Mesenchymal stem cell (in vitro differentiated cells and primary cell): ENCODE measurements at places on chromosomes 3 and 15.

DNA sequence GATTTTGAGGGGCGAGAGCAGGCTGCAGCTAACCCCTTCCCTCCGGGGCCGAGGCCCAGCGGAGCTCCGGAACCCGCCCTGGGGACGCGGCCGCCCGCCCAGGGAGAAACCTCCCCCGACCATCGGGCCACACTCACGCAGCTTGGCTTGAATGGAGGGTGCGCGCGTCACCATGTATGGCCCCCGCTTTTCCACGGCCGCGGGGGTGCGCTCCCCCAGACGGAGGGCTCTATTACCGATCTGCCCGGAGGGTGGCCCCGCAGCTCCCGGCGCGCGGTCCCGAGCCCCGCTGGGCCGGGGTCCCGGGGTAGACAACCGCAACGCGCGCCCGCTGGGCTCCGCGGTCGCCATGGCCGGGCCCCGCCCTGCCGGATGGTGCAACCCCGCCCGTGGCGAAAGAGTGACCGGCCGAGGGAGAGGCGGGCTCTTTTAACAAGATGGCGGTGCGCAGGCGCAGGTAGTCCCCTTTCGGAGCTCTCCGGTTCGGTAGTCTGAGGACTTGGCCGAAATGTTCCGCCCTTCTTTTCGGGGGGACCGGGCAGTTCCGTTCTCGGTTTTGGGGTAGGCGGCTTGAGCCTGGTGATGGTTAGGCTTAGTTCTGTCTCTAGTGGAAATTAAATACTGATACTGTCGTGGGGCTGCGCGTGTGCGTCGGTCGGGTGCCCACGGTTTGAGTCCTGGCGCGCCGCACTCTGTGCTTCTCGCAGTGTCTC, at the start of gene FAM219B:
Gene FAM219B, minus strand, starts transcription at position 402 of the 713 bp plus-strand sequence. Its CDS starts 51 bp downstream, at position 351.
- DNase-seq: peak; percentile 91

DNA sequence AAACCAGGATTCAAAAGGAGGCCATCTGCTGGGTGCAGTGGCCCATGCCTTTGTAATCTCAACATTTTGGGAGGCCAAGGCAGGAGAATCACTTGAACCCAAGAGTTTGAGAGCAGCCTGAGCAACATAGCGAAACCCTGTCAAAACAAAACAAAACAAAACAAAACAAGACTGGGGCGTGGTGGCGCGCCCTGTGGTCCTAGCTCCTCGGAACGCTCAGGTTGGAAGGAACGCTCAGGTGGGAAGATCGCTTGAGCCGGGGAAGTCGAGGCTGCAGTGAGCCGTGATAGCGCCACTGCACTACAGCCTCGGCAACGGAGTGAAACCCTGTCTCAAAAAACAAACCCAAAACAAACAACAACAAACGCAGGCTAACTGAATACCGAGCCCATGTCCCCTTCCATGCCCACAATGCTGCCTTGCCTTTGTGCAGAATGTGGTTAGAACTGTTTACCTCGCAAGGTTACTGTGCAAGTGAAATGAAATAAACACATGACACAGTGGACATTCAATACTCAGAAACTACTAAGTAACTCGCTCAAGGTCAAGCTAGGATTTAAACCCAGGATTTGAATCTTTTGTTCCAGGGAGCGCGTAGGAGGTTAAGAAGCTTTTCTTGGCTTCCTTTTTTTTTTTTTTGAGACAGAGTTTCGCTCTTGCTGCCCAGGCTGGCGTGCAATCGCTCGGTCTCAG, 766 bp upstream of the EMC4 start:
- DNase-seq: no peak

DNA sequence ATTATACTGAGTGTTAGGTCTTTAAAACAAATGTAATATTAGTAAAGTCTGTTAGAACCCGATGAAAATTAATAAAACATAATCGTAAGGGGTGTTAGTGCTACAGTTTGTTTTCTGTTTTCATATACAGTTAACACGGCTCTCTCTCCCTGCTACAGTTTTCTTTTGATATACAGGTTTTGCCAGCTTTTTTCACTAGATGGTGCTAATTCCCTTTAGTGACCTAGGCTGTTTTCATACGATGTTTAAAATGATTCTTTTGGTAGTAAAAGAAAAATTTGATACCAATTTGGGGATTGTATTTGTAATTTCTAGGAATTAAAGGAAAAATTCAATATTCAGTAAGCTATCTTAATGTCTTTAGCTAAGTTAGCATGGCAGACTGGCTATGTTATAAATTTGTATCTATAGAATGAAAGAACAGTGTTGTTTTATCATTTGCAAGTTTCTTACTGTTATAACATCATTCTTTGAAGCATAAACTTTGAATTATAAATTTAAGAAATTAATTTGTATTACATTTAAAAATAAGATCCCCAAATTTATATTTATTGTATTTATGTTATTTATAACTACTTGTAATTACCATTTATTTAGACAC, 11.5 kb downstream of the APH1B start:
- DNase-seq: peak; percentile 69

DNA sequence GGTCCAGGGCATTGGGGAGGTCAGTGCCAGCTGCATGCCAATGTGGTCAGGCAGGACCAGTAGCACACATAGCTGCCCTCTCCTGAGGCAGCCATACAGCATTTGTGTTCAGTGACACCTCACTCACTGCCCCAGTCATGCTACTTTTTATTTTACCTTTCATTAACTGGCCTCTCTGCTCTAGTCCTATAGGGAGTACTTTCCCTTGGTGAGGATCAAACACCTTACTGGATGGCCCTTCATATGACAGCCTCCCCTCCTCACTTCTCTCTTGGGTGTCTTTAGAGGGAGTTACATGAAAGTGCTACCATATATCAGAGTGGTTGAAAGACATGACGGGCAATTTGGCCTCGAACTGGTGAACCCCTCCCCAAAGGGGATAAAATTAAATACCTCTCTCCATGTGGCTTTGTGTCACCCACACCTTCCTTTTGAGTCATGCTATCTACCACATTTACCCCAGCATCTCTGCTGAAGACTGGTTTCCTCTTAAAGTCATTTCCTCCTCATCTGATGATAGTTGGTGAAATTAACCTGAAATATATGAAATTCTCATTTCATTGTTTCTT, 17.6 kb downstream of the RLBP1 start:
- no peak for DNase-seq

- DNase-seq: no peak
Measured at GRCh38 chr15:52464478-52464877, 64.2 kb downstream of the MYO5A start.

GRCh38 chr3:147420353-147421183, 11.4 kb downstream of the ZIC1 start:
- no peak for DNase-seq

GRCh38 chr3:135558150-135558783, 407.3 kb upstream of the PPP2R3A start:
- DNase-seq: no peak

GRCh38 chr3:96319166-96319565, 495.2 kb upstream of the EPHA6 start:
- no peak for DNase-seq
